Transverse colon (tissue), 4 donors: ENCODE measurements at places on chromosomes 12 and 14. TPM values are rescaled to one million over a fixed set of nuclear protein-coding genes. Genes with fewer than 3 reads are reported as not detected.

- DNase-seq, result no peak
These were observed 106.2 kb upstream of the NAV3 start for GRCh38 chr12:77724367-77724957.

DNA sequence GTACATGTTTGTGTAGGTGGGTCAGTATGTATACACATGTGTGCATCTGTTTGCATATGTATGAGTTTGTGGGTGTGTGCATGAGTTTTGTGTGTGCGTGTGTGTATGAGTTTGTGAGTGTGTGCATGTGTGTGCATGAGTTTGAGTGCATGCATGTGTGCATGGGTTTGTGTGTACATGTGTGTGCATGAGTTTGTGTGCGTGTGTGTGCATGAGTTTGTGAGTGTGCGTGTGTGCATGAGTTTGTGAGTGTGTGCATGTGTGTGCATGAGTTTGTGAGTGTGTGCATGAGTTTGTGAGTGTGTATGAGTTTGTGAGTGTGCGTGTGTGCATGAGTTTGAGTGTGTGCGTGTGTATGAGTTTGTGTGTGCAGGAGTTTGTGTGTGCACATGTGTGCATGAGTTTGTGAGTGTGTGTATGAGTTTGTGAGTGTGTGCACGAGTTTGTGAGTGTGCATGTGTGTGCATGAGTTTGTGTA lies 61.5 kb downstream of the FZD10 start:
- no peak for DNase-seq

DNA sequence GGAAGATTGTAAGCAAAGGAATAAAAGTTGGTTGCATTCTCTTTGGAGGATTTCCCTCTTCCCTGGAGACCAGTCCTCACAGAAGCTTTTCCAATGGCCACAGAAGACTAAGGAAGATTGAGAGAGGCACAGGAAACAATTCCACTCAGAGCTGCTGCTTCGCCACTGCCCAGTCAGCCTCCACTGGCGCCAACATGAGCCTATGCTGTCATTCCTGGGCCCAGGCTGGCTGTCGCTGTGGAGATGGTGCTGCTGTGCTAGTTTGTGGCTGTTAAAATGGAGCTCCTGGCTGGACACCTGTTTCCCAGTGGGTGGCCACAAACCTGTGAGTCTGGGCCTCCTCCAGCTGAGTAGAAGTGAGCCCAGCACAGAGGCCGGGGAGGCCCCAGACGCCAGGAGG lies 6.6 kb downstream of the P2RX7 start:
- DNase-seq, result no peak

DNA sequence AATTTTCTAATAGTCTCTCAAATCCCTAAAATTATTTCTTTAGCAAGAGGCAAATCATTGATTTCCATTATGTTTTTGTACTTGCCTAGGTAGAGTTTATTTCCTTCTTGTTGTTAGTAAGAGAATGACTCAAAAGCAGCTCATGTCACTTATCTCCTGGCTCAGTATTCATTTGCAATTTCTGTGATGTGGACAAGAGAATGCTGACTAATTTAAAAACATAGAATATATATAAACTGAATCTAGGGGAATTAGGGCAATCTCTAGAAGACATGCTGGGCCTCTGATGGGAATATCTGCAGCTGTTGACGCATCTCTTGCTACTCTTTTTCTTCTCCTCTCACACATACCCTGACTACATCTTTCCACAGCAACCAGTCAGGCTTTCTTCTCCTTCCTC lies 130.8 kb upstream of the PRKD1 start:
- DNase-seq, result no peak

DNA sequence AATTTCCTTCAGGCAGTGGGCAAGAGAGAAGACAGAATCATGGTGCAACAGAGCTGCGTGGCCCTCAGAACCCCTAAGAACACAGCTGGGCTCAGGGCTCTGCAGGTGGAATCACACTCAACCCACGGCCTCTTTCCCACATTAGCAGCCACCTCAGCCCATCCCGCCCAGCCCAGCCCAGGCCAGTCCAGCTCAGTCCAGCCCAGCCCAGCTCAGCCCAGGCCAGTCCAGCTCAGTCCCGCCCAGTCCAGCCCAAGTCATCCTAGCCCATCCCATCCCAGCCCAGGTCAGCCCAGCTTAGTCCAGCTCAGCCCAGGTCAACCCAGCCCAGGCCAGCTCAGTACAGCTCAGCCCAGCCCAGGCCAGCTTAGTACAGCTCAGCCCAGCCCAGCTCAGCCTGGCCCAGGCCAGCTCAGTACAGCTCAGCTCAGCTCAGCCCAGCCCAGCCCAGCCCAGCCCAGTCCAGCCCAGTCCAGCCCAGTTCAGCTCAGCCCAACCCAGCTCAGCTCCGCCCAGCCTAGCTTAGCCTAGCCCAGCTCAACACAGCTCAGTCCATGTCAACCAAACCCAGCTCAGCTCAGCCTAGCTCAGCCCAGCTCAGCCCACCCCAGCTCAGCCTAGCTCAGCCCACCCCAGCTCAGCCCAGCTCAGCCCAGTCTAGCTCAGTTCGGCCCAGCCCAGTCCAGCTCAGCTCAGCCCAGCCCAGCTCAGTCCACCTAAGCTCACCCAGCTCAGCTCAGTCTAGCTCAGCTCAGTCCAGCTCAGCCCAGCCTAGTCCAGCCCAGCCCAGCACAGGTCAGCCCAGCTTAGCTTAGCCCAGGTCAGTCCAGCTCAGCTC lies 183.1 kb downstream of the TMEM121 start:
- peak; percentile 18 for DNase-seq

DNA sequence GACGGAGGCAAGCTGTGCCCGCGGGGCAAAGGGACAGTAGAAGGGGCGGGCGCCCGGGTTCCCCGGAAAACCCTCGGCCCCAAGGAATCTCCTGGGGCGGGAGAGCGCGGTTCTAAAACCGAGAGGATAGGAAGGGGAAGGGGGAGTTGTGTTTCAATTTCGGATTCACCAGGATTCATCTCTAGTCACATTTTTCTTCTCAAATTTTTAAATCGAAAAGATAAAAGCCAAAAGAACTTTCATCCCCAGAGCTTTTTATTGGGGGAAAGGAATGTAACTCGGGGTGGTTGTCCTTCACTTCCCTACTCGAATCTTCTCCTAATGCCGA lies 1.4 kb downstream of the BMP4 start:
- no peak for DNase-seq

- no peak for DNase-seq
These were observed 358.4 kb upstream of the TBX3 start for GRCh38 chr12:115042341-115042740.

GRCh38 chr12:110893956-110894355 lies 26.4 kb downstream of the MYL2 start:
- no peak for DNase-seq

DNA sequence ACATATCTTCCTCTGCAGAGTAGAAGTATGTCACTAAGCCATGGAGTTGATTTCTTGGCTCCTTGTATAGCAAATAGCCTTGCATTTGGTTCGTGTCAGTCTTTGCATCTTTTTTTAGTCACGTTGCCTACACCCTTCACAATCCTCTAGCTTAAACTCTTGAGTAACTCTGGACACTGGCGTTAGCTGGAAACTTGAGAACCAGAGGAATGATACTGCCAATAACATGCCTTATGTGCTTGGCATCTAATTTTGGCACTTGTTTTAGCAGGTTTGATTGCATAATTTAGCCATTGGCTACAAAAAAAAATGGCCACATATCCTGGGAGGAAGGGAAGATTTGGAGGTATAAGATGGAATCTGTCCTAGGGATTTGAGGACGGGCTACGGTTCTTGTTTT lies 136.2 kb downstream of the ETV6 start:
- no peak for DNase-seq

- DNase-seq, result peak; percentile 37
These were observed 83.9 kb downstream of the STXBP6 start for GRCh38 chr14:24965934-24966578.

DNA sequence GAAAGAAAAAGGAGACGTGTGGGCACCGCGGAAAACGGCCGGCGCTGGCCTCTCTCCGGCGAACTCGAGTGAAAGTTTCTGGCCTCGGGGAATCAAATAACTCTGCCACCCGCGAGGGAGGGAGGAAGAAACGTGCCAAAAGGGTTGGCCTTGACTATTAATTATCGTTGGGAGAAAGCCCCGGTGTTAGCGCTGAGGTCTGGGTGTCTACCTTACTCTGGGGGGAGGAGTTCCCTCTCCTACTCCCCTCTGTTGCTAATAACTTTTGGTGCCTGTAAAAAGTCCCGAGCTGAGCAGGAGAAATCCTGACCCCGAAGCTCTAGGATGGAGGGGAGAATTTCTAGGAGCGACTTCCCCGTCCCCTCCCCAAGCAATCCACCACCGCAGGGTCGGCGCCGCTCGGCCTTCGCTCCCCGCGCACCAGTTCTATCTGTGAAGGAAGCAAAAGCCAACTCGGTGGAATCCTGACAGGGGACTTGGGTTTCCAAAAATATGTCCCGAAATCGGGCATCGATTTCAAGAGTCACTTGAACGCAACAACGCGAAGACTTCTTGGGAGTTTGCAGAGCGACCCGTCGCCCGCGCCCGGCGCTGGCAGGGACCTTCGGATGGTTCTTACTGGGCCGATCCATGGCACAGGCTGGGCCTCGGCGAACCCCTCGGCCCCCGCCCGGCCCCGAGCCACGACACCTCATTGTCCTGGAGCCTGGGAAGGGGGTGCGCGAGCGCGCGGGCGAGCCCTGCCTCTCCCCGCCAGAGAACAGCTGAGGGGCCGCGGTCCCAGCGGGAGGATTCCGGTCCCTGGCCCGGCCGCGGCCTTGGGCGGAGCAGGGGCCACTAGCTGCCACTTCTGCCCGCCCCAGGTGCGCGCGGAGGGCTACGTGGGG lies 1.7 kb downstream of the OTX2 start:
- no peak for DNase-seq

GRCh38 chr12:6948873-6949594 lies 2.1 kb upstream of the PTPN6 start:
- no peak for DNase-seq

DNA sequence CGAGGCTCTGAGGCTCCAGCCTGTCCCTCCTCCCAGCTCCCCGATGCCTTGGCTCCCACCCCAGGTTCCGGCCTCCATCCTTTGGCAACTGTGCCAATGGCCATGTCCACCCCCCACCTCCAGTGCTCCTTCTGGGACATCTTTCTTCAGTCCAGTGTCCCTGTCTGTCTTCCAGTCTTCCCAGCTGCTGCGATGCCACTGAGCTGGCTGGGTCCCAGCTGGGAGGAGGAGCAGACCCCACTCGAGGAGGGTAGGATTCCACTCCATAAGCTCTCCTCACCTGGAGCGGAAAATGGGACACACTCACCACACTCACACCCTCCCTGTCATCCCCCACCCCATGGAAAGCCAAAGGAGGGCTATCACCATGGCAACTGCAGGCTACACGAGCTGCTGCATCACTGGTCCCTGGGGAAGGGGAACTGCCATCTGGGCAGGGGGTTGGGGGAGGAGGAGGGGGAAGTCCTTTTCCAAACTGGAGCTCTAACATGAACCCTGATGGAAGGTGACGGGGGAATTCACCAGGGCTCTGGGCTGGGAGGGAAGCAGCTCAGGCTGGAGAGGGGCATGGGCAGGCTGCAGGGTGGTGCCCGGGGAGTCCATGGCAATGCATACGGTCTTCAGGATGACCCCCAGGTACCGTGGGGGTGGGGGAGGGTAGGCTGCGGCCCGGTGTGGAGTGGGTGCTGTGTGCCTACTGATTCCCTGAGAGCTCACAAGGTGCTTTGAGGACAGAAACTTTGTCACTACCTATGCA lies 94.3 kb downstream of the LRRC74A start:
- no peak for DNase-seq

GRCh38 chr12:50039151-50039835 lies 14.0 kb upstream of the RACGAP1 start:
- peak; percentile 86 for DNase-seq

DNA sequence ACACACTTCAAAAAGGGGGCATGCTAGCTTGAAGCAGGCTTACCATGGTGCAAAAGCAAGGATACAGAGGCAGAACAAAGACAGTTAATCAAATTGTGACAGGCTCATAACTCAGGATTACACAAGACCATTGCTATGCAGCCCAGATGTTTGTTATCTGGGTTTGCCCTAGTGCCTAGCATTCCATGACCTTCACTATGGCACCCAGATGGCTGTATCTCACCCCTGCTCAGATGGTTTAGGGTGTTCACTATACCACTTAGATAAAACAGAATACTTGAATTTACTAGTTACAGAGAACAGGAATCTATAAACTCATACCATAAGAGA lies 56.2 kb downstream of the SDR9C7 start:
- DNase-seq, result no peak

- peak; percentile 39 for DNase-seq
These were observed 107.7 kb upstream of the CAND1 start for GRCh38 chr12:67161322-67161918.

- DNase-seq, result peak; percentile 66
These were observed 11.1 kb downstream of the EXOC3L4 start for GRCh38 chr14:103105580-103106150.

DNA sequence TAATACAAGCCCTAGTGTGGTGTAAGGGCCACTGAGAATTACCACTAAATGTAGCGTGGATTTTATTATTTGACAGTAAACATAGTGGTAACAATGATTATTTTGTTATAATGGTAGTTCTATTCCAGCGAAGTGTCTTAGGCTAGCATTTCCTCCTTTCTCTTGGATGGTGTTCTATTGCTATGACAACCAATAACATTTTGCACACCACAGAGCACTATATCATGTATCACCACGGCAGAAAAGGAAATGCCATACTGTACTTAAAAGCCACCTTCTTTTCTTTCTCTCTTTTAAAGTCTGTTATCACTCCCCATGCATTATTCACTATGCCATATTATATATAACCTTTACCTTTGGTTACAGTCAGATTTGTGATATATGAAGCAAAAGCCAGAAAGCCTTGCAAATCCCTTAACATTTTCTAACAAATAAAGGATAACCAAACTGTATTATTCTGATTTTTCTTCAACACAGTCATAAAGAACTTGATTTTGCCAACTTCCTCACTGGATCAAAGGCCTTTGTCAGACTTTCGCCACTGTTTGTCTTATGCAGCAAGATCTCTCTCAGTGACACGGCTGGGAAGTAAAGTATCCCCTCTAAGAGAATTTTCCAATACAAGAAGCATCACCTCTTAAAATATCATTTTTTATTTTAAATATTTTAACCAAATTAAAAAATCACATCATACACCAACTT lies 195.8 kb downstream of the FOXN3 start:
- no peak for DNase-seq

DNA sequence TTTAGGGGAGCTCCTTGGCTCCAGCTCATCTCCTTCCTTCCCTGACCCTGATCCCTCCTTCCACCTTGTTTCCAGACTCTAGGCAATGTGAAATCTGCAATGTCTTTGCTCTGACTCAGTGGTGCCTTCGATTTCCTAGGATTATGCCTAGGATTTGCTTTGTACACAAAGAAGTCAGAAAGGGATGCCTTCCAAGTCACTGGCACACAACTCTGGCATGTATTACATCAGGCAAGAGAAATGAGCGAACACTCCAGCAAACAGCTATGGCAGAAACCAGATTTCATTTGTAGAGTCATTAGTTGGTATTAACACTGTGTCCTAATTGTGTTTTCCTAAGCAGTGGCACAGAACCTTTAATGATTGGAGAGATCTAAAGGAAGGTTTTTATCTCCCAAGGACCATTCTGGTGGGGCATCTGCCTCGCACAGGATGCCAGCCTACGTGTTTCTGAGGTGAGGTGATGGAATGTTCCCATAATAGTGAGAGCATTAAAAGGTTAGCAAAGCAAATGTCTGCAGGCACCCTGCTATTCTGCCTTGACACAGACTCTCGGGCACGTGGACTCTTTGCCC lies 84.9 kb downstream of the WSCD2 start:
- no peak for DNase-seq

GRCh38 chr14:60206837-60207533 lies 41.8 kb upstream of the DHRS7 start:
- DNase-seq, result no peak

GRCh38 chr12:125222876-125223275 lies 157.6 kb downstream of the AACS start:
- no peak for DNase-seq

Gene PTPRO
- total RNA-seq, result 7.9 TPM

Gene CLEC7A
- total RNA-seq, result 2.9 TPM

Gene CD63
- total RNA-seq, result 427 TPM

Gene RIC8B
- 10.5 TPM for total RNA-seq

Gene MUCL1
- total RNA-seq, result not detected
